Memory B cell (primary cell): ENCODE measurements at places on chromosomes 2 and 18.

- DNase-seq: no peak
Measured at GRCh38 chr2:137670111-137670510, 294.2 kb upstream of the HNMT start.

DNA sequence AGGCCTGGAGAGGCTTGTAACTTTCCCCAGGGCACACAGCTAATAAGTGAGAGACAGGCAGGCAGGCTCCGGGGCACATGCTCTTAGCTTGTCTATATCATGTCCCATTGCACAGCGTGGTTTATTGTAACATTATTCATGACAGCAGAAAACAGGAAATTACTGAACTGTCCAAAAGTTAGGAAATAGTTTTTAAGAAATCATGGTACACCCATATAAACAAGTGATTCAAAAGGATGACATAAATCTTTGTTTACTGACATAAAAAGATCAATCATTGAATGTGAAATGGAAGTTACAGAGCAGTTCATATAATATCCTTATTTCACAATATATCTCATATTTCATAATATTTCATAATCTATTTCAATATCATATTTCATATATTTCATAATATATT is 34.3 kb upstream of the TXNDC2 start:
- DNase-seq: no peak

- no peak for DNase-seq
Measured at GRCh38 chr2:236608188-236608525, 38.5 kb downstream of the ACKR3 start.

DNA sequence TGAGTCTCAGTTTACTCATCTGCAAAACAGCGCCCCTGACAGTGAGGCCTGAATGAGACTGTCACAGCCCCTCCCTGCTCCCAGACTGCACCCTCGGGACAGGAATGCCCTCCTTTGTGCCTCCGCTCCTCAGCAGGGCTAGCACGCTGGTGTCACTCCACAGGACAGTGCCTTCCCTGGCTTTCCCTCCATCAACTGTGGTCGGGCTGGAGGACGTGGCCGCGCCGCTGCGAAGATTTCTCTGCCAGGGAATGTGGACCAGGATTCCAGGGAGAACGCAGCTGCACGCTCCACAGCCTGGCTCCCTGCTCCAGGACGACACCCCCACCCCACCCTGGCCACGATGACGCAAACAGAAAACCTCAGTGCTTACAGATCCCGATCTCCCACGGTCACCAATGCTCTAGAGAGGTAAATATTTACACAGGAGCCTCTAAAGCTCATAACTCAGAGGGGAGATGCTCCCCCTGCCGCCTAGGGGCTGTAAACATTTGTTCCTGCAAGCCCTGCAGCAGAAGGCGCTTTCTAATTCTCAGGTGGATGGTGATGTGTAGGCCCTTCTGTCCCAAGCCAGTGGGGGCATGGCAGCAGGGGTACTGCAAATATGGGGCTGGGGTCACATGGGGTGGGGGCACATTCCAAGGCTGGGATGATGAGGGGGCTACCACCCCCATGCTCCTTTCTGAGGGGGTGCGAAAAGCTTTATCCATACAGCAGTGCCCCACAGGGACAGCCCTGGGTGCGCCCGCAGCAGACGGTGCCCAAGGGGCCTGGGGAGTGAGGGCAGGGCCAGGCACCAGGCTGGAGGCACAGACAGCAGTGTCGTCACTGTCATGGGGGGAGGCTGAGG is 12.4 kb downstream of the HS6ST1 start:
- DNase-seq: no peak
